Stimulated activated CD8-positive, alpha-beta memory T cell treated with anti-CD3 and anti-CD28 coated beads, Interleukin-15, amount 100 ng/mL, for 24 hours (primary cell): ENCODE measurements at places on chromosomes 2 and 18.

DNA sequence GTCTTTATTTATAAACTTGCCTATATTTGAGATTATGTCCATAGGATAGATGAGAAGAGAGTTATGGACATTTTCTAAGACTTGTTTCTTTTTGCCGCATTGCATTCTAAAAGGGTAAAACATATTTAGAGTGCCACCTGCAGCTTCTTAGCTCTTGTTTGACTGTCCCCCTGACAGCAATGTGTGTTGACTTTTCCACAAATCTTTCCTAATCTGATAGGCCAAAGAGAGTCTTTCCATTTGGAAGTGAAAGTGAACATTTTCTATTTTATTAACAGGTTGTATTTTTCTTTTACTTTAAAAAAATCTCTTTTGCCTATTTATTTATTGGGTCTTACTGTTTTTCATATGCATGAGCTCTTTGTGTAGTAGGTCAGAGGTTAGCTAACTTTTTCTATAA is 58.4 kb downstream of the FMNL2 start:
- no peak for DNase-seq

DNA sequence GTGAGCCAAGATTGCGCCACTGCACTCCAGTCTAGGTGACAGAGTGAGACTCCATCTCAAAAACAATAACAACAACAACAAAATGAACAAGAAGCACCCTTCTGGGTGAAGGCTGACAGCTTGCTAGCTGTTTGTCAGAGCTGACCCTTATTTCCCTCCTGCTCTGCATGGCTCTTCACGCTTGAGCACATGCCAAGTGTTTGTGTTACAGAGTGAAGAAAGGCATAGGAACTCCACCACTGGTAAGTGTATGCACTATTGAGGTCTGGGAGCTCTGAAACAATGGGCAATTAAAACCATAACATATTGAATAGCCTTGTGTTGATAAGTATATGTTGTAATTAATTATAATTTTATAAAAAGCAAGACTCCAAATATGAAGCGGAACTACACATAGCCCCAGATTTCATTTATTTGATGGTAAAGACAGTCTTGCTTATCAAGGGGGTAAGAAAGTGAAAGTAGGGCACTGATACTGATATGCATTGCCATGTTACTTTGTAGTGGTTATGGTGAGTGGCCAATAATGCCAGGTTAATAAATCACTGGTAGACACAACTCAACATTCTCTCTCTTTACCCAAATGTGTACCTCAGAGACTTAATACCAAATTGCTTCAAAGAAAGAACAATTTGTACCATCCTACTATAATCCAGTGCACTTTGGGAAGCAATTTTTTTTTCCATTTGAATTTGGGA is 163.4 kb downstream of the VWC2L start:
- no peak for DNase-seq

GRCh38 chr2:148963461-148963860 is 75.0 kb upstream of the LYPD6B start:
- no peak for DNase-seq

DNA sequence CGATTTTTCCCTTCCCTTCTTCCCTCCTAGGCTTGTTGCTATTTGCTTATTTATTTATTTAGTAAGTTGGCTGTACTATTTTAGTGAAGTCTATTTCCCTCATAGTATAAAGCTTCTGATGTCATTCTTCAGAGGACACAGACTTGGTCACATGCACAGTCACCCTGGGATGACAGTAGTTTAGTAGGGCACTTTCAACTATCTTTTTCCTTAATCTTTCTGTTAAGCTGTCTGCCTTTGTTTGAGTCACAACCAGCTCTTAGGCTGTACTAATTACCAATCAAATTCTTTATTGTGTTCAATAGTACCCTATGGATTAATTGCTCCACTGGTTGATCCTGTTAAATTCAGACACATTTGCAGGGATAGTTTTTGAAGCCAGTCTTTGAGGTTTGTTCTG is 26.9 kb upstream of the RAB31 start:
- no peak for DNase-seq

- DNase-seq = no peak
Observed at GRCh38 chr2:182606728-182607681, 109.1 kb upstream of the DNAJC10 start.

DNA sequence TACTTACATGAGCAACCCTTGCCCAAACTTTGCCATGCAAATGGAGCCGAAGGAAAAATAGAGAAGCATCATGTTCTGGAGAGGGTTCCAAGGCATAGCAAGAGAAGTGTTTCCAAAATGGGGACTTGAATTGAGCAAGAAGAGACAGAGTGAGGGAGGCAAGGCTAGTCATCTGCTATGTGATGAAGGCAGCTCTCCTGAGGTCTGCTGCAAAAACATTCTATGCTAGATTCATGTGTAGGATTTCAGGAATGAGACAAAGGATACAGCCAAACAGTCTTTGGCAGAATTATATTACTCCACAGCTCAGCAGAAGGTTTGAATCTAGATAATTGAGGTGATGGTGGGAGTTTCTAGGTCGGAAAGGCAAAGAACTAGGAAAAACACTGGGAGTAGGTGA is 24.1 kb upstream of the MRPL19 start:
- no peak for DNase-seq

DNA sequence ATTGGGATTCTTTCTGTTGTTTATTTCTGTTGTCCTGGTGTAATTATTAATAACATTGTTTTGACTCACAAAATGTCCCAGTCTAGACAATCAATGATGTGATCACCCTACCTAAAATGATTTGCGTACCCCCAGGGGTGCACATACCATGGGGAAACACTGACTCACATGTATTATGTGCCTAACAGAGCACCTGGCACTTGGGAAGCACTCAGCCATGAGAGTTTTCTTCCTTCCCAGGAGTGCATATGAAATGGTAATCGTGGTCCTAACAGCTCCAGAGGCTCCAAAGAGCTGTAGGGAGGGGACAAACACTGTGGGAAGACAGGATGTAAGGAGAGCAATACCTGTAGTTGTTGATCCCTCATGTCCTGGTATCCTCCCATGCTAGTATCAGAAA is 187.8 kb upstream of the ERBB4 start:
- no peak for DNase-seq

DNA sequence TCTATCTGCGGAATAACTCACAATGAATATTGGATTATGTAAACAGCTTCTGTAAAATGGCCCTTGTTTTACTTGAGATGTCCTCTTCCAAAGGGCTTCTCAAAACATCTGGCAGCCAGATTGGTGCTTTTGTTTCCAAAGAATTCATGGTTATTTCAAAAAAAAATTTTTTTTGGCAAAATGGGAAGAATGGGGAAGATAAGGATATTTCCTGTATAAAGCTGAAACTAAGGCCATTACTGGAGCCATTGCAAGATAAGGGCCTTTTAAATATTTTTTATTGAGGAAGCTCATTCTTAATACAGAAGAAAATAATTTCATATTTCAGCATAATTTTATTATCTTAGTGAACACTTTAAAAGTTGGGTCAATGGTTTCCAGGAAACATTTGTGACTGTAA is 259.1 kb downstream of the GALNT13 start:
- no peak for DNase-seq

GRCh38 chr2:109386004-109386695 is 227.6 kb downstream of the SEPTIN10 start:
- no peak for DNase-seq
